AG10803 (cell line): ENCODE measurements at places on chromosomes 7 and 10.

DNA sequence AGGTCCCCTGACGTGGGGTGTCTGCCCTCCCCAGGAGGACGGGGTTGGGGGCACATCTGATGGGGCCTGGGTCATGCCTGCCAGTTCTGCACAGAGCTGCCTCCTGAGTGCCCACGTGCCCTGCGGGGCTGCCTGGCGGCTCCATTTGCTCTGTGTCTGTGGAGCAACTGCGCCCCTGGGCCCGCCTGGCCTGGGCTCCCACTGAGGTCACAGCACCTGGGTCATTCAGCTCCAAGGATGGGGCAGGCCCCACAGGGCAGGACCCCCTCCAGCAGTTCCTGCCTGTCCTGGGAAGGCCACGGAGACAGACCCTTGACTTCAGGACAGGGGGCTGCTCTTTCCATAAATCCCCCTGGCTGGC lies 590.6 kb downstream of the PTPRN2 start:
- DNase-seq: no peak

DNA sequence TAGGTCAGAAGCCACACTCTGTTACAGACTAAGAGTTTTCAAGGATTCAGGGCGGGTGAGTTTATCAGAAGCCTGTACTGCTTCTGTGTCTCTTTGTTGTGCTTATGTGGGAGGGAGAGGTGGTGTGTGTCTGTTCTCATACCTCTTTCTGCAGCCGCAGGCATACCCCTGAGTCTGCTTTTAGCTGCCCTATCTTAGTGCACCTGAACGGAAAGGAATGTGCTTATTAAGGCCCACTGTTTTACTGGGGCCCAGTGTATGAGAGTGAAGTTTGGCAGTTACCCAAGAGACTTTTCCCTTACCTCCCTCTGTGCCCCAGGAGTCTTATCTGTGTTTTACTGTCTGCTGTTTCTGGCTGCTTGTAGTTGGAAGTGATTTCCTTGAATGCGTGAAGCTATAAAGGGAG lies 104.3 kb downstream of the TYW1 start:
- DNase-seq: no peak

DNA sequence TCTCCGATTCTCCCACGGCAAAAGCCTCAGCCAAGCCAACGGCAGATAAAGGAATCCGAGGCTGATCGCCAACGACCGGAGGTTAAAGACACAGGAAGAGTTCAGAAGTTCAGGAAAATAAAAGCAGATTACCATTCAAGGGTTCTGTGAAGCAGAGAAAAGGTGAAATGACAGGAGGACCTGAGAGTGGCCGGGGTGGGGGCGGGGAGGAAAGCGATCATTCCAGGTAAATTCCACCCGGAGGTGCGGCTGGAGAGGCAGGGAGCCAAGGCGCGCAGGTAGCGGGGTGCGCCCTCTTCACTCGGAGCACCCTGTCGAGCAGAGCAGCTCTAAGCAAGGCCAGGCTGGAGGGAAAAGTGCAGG lies 35.3 kb upstream of the SEPHS1 start:
- no peak for DNase-seq

DNA sequence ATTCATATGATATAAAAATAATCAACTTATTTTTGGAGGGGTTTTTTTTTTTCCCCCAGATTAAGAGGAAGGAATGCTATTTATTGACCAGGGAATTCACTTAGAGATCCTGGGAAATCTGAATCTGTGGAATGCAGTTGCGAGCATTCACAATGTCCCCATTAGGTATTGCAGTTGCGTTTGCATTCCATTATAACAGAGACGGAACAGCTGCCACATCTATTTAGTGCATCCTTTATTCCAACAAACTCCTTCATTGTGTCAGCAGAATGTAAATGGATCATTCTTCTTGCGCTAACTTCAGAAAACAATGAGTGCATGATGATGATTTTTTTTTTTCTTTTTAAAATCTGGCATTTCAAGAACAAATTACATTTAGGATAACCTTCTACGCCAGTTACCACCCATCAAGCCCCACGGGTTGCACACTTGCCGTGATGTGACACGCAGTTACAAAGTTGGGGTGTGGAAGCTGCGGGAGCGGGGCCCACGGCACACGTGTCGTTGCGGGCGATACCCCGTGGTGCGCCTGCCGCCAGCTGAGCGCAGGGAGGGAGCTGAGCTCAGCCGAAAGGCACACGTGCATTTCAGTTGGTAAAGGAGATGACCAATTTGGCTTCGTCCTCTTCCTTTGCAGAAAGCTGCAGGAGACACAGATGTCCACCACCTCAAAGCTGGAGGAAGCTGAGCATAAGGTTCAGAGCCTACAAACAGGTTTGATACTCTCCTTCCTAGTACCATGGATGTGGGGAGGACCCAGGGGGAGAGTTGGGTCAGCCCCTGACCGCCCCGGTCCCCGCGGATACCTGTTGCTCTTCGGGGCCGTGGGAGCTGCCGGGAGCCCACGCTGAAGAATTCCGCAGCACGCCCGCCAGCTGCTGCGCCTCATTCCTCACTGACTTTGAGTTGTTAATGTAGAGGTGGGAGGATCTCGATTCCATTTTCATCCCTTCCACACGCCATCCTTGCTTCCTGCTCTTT lies 175.3 kb upstream of the SH2B2 start:
- no peak for DNase-seq

DNA sequence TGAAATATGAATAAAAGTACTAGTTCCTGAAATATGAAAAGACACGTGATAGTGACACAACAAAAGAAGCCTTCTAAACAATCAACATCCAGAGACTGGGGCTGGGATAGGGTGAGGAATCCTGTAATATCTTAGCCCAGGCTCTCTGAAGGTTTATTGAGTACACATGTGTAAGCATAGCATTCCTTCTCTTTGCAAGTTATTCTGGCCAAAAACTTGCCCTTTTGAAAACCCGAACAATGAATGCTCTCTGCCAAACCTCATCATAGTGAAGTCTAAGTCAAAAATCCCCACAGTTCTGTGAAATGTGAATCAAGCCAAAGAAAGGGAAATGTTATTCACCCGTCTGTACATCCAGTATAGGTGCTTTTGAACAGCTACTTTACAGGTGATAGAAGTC lies 11.6 kb downstream of the SEMA3D start:
- DNase-seq: peak; percentile 84

DNA sequence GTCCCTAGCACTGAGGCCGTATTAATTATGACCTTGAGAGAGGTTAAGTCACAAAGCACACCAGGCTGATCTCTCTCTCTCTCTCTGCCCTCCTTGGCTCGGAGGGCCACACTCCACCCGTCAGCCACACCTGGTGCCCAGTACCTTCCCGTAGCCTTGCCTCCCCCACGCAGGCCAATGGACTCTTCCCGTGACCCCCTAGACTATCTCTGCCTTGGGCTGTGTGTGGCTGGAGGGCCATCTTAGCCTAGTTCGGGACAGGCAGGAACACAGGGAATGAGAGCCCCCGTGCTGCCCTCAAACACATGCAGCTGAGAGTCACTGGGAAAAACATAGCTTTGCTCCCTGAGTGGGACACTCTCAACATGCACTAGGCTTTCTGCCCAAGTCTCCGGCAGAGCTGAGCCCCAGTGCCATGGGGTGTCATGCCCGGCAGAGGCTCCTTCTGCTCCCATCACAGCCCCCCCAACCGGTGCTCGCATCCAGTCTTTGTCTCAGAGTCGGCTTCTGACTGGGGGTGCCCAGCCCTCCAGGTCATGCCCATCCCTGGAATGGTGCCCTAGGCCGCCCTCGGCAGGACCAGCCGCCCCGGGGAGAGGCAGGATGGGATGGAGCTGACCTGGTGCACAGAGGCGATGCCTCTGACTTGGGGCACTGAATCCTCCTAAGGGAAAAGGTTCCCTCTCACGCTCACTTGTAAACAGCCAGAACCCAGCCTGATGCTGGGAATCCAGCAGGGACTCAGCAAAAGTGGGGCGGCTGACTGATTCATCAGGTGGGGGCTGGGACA lies 63.0 kb downstream of the TCERG1L start:
- no peak for DNase-seq

DNA sequence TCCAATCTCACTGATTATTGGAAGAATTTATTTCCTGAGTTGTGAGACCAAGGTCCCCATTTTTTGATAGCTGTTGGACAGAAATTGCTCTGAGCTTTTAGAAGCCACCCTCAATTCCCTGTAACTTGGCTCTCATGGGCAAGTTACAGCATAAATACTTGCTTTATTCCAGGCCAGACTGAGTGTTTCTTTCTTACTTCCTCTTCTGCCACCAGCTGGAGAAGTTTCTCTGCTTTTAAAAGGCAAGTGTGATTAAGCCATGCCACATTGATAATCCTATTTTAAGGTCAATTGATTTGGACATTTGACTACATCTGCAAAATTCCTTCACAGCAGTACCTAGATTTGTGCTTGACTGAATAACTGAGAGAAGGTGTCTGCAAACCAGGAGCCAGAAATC lies 14.1 kb upstream of the TAS2R41 start:
- no peak for DNase-seq

GRCh38 chr10:131358741-131359442 lies 47.4 kb upstream of the TCERG1L start:
- DNase-seq: no peak

- no peak for DNase-seq
Measured at GRCh38 chr10:8137272-8137681, 82.8 kb downstream of the GATA3 start.

DNA sequence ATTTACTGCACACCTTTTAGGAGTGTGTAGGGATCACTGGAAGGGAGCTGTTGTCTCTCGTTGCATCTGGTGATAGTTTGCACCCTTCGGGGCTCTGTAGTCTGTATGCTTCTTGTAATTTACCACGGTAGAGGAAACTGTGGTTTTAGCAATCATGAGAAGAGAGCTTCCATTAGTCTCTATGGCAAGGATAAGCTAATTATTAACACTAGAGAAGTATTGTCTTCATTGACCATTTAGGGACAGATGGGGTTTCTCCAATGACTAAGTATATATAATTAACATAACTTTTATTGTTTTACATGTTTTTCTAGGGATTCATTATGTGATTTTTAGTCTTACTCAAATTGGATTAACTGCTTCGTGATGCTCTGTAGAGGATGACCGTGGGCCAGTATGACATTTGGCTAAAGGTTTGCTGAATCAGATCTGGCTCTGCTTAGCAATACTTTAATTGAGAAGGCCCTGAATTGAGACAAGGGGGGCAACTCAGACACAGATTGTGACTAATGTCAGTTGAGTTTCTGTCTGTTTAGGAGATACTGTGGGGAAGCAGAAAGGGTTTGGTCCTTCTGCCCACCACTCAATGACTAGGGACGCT lies 8.7 kb downstream of the SLC18A2 start:
- no peak for DNase-seq

DNA sequence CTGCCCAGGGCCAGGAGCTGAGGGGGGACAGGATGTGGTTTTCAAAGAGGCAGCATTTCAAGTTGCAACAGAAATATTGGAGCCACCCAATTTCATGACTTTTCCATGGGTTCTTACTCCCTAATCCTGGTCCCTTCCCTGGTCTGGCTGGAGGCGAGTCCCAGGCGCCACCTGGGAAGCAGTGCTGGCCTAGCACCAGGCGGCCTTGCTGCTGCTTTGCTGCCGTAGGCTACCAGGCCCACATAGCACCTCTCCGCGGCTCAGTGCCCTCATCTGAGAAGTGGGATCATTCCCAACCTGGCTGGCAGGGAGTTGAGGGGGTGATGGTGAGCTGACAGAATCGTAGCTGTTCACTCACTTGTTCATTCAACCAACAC lies 33.7 kb downstream of the ZMIZ1 start:
- DNase-seq: no peak

GRCh38 chr10:102669206-102670064 lies 25.2 kb downstream of the TRIM8 start:
- DNase-seq: peak; percentile 54
